ENCODE measurements at places on chromosomes 11 and 22.

GRCh38 chr11:64631675-64632074, 40.7 kb downstream of the SLC22A12 start:
- no peak for DNase-seq

GRCh38 chr11:32489464-32489863, 54.1 kb upstream of the WT1 start:
- DNase-seq: no peak

DNA sequence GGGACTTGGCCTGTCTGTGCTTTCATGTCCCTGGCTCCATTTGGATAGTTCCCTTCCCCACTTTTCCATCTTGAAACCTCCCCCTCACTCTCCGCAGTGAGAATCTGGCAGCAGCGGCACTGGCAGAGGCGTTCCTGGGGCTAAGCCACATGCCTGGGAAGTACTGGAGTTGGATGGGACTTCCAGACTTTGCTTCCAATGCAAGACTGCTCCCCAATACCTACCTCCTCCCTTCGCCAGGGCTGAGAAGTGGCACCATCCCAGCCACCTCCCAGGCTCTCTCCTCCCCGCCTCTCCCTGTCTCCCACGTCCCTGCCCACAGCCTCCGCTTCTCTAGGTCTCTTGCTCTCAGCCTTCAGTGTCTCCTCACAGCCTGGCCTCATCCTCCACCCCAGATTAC, 16.6 kb downstream of the TST start:
- no peak for DNase-seq

GRCh38 chr11:74641289-74641688, 48.9 kb downstream of the POLD3 start:
- DNase-seq: no peak

DNA sequence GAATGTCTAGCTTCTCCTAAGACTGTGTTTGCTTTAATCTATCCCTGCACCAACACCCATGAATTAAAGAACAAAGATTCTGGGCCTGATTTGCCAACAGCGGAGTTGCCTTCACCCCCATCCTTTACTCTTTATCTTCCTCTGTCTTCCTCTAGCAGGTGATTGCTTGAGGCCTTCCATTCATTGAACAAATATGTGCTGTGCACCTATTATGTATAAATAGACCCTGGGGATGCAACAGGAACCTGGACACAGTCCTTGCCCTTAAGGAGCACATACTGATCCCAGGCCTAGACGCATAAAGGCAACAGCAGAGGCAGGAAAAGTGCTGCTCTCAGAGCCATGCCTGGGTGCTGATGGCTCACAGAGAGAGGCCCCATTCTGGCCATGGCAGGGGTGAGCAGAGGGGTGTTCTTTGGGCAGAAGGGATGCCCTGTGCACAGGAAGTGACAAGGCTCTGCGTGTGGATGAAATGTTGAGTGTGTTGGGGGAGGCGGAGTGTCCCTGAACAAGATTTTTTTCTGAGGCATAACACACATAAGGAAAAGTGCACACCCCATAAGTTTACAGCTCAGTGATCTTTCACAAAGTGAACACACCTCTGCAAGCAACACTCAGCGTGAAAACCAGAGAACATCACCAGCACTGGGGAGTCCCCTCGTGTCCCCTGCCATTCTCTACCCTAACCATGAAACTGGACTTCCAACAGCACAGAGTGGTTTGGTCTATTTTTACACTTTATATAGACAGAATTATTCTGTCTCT, 145.9 kb downstream of the GRIK4 start:
- DNase-seq: no peak

GRCh38 chr11:106706355-106706754, 311.9 kb downstream of the GUCY1A2 start:
- no peak for DNase-seq

DNA sequence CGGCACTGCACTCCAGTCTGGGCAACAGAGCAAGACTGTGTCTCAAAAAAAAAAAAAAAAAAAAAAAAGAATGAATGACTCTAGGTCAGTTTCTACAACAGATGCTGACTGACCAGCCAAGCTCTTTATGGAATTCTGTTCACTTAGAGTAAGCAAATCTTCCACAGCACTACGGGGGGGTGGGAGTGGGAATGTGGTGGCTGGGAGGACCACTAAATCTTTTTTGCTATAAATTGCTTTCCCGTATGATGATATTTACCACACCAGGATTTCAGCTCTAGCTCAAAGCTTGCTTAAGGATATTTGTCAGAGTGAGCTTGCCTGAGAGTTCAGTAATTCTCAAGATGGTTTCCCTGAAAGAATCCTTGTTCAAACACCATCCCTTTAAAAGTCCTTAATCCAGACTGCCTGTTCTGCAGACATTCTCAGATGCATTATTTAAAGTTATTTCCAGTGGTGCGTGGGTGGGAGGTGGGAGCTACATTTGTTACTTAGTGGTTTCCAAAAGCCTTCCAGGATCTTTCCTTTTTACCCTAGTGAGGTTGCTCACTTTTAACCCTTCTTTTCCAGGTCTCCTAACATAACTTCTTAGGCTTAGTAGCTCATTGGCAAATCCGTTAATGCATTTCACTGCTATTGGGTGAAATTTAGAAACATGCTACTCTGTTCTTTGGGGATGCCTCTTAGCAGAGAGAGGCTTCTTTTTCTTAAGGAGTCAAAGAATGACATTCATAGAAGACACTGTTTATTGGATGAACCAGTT, 65.9 kb downstream of the UBASH3B start:
- no peak for DNase-seq

- DNase-seq: no peak
Measured at GRCh38 chr11:129366737-129367597, 8.7 kb upstream of the BARX2 start.

DNA sequence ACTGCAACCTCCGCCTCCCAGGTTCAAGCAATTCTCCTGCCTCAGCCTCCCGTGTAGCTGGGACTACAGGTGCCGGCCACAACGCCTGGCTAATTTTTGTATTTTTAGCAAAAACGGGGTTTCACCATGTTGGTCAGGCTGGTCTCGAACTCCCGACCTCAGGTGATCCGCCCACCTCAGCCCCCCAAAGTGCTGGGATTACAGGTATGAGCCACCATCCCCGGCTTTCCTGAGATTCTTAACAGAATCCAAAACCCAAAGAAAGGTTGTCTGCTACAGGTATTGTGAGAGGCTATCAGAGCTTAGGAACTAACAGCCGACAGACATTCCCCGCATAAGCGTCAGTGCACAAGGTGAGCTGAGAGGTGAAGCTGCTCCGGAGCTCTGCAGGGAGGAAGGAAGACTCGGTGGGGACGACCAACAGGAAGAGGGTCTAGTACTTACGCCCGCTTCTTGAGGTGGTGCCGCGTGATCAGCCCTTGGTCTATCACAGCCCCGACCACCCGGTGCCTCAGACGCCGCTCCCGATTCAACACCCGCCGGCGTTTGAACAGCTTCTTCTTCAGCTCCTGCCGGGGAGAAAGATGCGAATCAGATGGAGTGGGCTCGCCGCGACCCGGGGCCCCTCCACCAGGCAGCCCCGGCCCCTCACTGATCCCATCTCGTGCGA, 470 bp downstream of the C11orf98 start:
- DNase-seq: peak; percentile 61

GRCh38 chr11:132106096-132106982, 735.9 kb downstream of the NTM start:
- DNase-seq: no peak

DNA sequence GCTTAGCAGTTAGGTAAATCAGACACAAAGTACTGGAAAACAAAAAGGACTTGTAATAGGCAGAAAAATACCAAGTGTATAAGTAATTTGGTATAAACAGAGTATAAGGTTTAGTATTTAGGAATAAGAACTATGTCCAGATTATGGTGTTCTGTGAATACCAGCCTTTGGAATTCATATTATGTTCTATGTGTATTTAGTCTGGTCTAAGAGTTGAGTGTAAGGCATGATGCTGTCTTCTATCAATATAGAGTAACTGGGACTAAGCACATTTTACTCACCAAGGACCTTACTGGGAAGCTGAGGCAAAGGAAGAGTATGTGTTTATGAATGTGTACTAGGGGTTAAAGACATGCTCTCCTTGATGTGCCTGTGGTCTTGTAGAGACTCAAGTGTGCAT, 9.5 kb downstream of the SDHD start:
- no peak for DNase-seq

DNA sequence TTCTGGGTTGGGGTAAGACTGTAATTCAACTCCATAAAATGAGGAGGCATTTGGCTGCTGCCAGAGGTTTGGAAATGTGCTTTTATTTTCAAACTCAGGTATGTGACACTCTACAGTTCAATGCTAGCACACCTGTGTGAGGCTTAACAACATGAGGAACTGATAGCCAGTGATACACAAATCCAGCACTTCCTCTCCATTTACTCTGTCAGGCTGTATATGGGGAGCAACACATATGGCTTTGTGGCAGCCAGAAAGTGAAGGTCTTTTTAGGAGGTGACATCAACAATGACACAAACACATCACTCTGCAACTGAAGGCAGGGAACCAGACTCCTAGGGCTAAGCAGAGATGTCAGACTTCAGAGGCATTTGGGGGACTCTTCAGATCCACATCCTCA, 4.6 kb upstream of the LYVE1 start:
- DNase-seq: no peak

- DNase-seq: no peak
Measured at GRCh38 chr22:46909237-46910030, 147.0 kb downstream of the TBC1D22A start.

- no peak for DNase-seq
Measured at GRCh38 chr11:103947546-103947919, 88.9 kb upstream of the DDI1 start.

- peak; percentile 46 for DNase-seq
Measured at GRCh38 chr22:24445481-24446259, 18.3 kb downstream of the ADORA2A start.

DNA sequence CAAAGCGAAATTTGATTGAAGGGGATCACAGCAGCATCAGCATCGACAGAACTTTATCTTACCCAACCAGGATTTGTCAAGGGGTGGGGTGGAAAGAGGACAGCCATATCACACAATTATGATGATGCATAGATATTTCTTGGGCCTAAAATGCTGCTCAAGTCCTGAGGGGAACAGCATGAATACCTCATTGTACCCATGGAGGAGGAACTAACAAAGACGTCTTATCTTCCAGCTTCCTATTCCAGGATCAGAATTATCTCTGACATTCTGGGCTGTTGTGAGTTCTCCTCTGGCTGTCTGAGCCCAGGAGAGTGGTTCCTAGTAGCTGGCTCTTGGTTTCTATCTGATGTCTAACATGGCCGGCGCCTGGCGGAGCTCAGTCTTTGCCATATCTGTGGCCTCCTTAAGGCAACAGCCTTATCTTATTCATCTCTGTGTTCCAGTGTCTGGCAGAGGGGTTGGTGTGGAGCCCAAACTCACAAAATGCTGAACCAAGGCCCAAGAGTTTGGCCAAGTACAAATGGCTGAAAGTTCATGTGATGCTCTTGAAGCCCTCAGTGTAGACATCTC, 68.2 kb upstream of the TIMP3 start:
- DNase-seq: no peak

DNA sequence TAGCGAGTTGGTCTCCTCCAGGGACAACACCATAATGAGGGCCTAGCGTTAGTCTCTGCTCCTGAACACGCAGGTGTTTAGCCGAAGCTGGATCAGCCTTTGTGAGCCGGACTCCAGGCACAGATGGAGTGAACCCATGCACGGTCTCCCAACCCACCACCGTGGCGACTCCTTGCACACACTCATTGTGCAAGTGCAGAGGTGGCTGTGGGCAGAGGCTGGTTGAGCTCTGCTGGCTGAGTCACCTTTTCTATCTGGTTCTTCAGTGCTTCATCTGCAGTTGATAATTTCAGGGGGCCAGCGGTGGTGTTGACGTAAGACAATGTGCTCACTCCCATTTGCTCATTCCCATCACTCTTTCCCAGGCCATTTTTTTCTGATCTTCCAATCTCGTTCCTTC, 72.1 kb upstream of the SLC22A12 start:
- DNase-seq: no peak

- no peak for DNase-seq
Measured at GRCh38 chr11:36945384-36945783, 347.3 kb upstream of the RAG2 start.

- no peak for DNase-seq
Measured at GRCh38 chr11:68037411-68038225, 1.2 kb upstream of the TCIRG1 start.

- DNase-seq: no peak
Measured at GRCh38 chr11:118295815-118296454, 8.6 kb upstream of the CD3E start.

DNA sequence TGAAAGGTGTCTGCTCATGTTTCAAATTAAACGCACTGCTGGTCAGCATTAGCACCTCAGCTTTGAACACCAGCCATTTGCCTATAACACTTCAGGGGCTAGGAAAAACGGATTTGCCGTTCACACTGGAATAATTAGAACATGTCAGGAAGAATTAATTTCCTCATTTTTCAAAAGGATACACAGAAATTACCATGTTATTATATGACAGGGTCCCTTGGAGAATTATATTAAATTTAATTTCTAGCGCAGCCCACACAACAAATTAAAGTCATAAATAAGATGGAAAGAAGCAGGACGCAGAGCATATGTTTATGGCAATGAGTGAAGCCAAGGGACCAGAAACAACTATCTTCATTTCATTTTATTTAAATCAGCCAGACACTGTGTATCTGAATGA, 83.8 kb upstream of the SOX6 start:
- DNase-seq: no peak

DNA sequence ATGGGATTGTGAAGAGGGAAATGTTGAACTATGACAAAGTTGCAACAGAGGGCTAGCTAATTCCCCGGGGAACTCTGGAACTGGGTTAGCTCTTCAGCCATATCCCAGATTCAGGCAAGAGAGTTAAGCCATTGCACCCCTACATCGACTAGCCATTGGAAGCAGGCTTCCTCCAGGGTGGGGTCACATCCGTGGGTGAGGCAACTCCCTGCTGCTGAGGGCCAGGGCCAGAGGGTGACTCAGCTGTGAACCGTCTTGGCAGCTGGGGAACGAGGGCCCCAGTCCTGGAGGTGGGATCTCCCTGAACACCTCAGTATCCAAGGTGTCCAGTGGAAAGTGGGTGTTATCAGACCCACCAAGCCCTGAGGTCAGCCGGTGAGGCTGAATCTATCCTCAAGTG, 41.1 kb downstream of the RPS6KA4 start:
- no peak for DNase-seq

GRCh38 chr11:44335052-44335760, 25.3 kb upstream of the ALX4 start:
- no peak for DNase-seq

GRCh38 chr22:22825213-22825593, 62.4 kb upstream of the IGLL5 start:
- DNase-seq: no peak

DNA sequence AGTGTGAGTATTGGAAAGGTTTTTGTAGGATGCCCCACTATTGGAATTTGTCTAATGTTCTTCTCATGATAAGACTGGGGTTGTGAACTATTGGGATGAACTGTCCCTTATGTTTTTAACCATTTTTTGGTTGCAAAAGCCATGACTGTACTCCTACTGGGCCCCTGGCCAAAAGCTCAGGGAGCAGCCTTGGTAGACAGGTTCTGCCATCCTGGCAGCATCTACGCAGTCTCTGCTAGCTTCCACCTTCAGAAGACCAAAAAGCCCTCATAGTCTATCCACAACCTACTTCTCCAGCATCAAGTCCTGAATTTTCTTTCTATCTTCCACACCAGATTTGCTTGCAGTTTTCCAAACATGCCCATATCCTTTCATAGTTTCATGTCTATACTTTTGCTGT, 211.8 kb downstream of the TENM4 start:
- no peak for DNase-seq

GRCh38 chr11:111675891-111676290, 73.6 kb downstream of the SIK2 start:
- no peak for DNase-seq
